ENCODE measurements at places on chromosomes 5 and 9.

- no peak for DNase-seq
Observed at GRCh38 chr5:83708170-83708569, 12.5 kb downstream of the HAPLN1 start.

DNA sequence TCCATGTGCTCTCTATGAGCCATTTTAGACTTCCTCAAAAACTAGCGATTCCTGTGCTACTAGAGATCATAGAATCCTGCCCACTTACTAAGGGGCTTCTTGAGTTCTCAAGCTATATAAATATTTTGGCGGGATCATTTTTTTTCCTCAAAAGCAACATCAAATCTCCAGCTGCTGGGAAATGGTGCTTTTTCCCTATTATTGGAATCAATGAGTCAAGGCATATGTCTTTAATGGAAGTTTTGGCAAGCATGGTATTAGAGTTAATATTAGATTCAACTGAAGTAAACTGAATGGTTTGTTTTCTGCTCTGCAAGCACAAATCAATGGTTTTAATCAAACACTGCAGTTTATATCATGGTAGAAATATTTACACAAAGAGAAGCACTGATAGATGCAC lies 369.9 kb upstream of the PTGER4 start:
- no peak for DNase-seq

- DNase-seq, result no peak
Observed at GRCh38 chr9:113926211-113926610, 50.1 kb downstream of the ZNF618 start.

DNA sequence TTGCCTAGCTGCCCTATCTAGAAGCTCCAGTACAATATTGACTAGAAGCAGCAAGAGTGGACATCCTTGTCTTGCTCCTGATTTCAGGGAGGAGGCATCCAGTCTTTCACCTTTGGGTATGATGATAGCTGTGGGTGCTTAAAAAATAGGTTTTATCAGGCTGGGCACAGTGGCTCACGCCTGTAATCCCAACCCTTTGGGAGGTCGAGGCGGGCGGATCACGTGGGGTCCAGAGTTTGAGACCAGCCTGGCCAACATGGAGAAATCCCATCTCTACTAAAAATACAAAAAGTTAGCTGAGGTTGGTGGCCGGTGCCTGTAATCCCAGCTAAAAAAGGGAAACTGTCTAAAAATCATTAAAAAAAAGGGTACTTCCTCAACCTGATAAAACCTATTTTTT lies 2.0 kb upstream of the CAMSAP1 start:
- DNase-seq, result no peak

DNA sequence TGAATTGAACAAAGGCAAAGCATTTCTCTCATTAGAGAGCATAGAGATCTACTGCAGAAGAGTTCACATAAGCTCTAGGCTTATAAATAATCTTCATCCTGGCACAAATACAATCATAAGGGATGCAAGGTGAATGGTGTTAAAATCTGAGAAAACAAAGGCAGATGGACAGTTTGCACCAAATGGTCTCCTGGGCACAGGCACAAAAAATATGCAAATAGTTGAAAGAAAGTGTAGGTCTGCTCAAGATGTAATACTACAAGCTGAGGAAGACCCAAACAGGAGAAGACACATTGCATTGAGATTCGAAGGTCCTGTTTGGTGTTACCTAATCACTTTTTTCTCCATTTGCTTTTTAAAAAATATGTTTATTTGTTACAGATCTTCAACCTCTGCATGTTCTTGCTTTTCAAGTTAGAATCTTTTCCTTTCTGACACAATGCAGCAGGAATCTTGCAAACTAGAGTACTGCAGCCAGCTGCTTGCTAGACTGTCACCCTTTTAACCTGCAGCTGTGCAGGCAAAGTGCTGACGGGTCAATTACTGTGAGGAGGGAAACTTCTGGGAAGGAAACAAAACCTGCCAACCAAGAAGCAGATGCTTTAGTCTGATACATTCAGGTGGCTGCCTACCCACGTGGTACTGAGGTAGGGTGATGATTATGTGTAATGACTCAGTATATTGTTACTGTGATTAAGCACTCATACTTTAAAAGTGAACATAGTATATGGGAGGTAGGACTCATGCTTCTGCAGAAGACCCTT lies 1048.6 kb upstream of the SEMA6A start:
- DNase-seq, result no peak

DNA sequence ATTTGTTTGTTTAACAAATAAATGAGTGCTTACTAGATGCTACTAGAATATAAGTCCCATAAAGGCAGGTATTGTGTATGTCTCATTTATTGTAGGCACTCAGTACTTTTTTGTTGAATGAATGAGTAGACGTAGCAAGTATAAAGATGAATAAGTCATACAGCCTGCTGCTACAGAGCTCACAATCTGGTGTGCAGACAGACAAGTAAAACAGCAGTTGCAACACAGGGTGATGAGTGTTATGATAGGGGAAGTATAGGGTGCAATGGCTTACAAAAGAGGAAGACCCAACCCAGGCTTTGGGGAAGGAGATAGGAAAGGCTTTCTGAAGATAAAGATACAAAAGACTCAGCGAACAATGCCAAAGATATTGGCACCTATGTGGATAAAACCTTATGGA lies 47.7 kb downstream of the SH3RF2 start:
- no peak for DNase-seq

DNA sequence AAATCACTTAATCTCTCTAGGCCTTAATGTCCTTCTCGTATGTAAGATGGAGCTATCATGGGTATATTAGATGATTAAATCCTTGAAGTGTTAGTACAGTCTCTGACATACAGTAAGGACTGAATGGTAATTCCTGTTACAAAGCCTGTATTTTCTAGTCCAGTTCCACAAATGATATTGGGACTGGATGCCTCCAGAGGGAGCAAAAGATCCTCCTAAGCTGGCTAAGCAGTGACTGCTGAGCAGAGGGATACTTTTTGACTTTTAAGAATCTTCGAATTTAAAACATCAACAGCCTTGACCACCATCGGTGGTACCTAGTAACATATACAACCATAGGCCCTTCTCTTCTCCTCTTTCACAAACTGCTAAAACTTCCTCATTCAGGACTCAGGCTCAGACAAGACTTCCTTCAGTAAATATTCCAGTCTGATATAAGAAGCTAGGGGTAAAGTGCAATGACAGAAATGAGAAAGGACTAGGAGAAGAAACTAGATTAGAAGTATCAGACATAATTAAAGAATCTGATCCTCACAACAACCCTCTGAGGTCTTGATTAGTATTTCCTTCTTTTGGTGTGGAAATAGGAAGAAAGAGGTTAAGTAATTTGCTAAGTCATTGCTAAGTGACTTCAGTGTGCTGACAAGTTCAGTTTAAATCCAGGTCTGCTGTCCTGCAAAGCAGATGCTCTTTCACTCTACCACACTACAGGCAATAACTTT lies 13.9 kb downstream of the PTAR1 start:
- no peak for DNase-seq
